Transverse colon (tissue), 4 donors: ENCODE measurements at places on chromosomes 7 and 10. TPM values are rescaled to one million over a fixed set of nuclear protein-coding genes. Genes with fewer than 3 reads are reported as not detected.
A peak's percentile ranks its signal among the peaks of the same experiment; 100 is the strongest.

DNA sequence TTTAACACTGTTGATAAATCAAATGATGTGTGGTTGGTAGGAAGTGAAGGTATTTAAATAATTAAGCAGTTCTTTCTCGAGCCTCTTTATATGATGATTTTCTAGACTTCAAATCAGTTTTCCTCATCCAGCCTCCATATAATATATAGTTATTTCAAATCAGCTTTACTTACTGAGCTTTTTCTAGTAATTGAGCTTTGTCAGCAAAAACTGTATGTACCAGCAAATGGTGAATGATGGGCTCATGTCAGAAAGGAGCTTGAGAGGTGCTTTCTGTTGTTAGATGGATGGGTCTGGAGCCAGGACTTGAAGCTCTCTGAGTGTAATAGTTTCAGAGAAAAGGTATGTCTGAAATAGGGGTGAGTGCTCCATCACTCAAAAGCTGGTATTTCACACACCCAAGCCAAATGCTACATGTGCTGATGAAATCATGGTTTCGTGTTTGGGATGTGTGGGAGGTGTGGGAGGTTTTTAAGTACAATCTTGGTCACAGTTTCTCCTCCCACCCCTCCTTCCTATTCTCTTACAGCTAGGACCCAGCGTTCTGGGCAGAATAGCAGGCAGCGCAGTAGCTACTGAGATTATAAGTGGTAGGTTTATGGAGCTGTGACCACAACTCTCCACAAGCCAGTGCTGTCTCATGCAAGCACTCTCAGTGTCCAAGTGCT lies 55.8 kb downstream of the LRMDA start:
- no peaks in the 10 kb centered on the region for H3K36me3 ChIP-seq
- no peak overlapping the region for H3K27ac ChIP-seq
- no peaks in the 10 kb centered on the region for H3K4me1 ChIP-seq
- no peak for DNase-seq
- no peak overlapping the region for H3K4me3 ChIP-seq
- no peaks in the 10 kb centered on the region for H3K27me3 ChIP-seq

GRCh38 chr10:122647383-122647968 lies 52.2 kb downstream of the C10orf120 start:
- H3K4me3 ChIP-seq = no peak overlapping the region
- DNase-seq = no peak
- H3K27me3 ChIP-seq = peaks cover 20% of the 10 kb centered on the region
- H3K4me1 ChIP-seq = no peaks in the 10 kb centered on the region
- no peaks in the 10 kb centered on the region for H3K36me3 ChIP-seq

DNA sequence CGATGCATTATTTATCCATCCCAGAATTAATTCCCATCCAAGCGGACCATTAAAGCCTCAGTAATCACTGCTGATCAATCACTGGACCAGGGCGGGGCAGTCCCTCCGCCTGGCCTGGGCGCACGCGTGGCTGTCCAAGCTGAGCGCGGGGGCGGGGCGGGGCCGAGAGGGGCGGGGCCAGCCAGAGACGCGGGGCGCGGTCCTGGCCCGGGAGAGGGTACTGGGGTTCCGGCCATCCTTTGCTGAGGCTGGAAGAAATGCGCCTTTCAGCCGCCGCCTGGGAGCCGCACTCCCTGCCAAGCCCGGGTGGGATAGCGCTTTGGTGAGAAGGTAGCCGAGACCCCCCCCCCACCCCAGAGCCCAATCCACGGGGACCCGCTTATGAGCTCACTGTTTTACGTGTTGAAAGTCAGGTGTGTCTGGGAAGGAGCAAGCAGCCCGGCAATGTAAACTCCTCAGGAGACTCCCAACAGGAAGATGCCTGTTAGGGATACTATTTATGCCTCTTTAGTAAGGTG lies at the start of gene ARHGAP22:
Gene ARHGAP22 (minus strand): TSS at position 83 of the 518 bp plus-strand sequence. CDS start 277 bp downstream, outside the sequence.
- H3K36me3 ChIP-seq = no peaks in the 10 kb centered on the region
- H3K4me1 ChIP-seq = peaks cover 10% of the 10 kb centered on the region
- H3K4me3 ChIP-seq = no peak within 1 kb of the TSS
- peak; percentile 29 for DNase-seq

DNA sequence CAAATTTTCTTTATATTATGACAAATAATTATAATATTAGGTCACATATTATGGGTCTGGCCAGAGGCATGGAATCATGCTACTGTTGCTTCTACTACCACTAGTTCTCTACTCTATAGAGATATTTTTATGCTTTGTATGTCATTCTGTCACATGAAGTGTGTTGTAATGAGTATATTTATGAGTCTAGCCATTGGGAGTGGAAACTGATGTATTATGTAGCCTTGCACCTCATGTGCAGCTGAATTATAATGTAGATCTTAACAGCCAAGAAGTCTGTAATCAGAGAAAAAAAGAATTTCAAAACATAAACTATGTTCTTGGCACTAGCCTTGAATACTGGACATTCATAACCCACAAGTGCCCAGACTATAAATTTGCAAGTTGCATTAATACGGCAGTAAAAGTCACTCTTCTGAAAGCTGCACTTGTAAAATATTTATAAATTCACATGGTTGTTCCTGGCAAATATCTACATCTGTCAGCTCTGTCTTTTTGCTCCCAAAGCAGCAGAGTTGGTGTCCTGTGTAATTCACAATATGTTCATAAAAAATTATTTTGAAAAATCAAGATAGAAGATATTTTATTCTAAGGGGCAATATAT lies 48.6 kb upstream of the SKAP2 start:
- no peak for DNase-seq
- H3K36me3 ChIP-seq = no peaks in the 10 kb centered on the region
- H3K27ac ChIP-seq = no peak overlapping the region
- no peaks in the 10 kb centered on the region for H3K27me3 ChIP-seq

GRCh38 chr7:156140896-156141295 lies 328.6 kb upstream of the SHH start:
- H3K27me3 ChIP-seq = peaks cover 11% of the 10 kb centered on the region
- no peak overlapping the region for H3K27ac ChIP-seq
- no peak for DNase-seq
- H3K4me1 ChIP-seq = no peaks in the 10 kb centered on the region

GRCh38 chr7:2282185-2282751 lies 32.0 kb downstream of the SNX8 start:
- peak overlapping the region; percentile 18 for H3K27ac ChIP-seq
- H3K4me1 ChIP-seq = no peaks in the 10 kb centered on the region
- no peaks in the 10 kb centered on the region for H3K36me3 ChIP-seq
- no peak overlapping the region for H3K4me3 ChIP-seq

DNA sequence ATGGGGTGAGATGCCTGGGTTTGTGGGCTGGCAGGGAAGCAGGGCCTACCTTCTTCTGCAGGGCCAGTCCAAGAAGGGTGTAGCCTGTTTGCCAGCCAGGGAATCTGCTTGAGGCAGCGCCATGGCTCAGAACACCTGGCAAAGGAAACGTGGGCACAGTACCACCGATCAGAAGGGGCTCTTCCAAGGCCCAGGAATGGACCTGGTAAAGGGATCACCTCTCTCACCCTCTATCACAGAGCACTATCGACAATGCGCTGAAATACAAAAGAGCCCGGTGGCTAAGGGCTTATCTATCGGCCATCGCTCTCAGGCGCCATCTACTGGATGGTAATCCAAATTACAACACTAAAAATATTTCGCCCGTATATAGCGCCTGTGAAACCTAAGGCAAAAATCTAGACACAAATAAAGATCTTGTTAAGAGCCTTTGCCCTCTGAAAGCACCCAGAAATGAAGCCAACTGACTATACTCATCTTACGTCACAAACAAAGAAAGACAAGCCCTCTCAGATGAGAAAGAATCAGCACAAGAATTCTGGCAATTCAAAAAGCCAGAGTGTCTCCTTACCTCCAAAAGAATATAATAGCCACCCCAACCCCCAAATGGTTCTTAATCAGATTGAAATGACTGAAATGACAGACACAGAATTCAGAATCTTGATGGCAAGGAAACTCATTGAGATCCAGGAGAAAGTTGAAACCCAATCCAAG lies 217.8 kb upstream of the HPS1 start:
- H3K4me1 ChIP-seq = no peaks in the 10 kb centered on the region
- H3K27ac ChIP-seq = no peak overlapping the region
- H3K27me3 ChIP-seq = no peaks in the 10 kb centered on the region
- DNase-seq = peak; percentile 10

- no peak overlapping the region for H3K4me3 ChIP-seq
- H3K4me1 ChIP-seq = no peaks in the 10 kb centered on the region
- DNase-seq = no peak
- H3K27ac ChIP-seq = no peak overlapping the region
- H3K36me3 ChIP-seq = no peaks in the 10 kb centered on the region
- no peaks in the 10 kb centered on the region for H3K27me3 ChIP-seq
These were observed 14.6 kb upstream of the C10orf53 start for GRCh38 chr10:49664842-49665355.

GRCh38 chr7:55031075-55031474 lies 12.3 kb downstream of the EGFR start:
- H3K27ac ChIP-seq = peak overlapping the region; percentile 35
- H3K4me3 ChIP-seq = no peak overlapping the region
- H3K27me3 ChIP-seq = no peaks in the 10 kb centered on the region

- no peaks in the 10 kb centered on the region for H3K36me3 ChIP-seq
- no peak overlapping the region for H3K27ac ChIP-seq
- no peaks in the 10 kb centered on the region for H3K27me3 ChIP-seq
- no peak overlapping the region for H3K4me3 ChIP-seq
These were observed 510.4 kb downstream of the SUGCT start for GRCh38 chr7:40645197-40645596.

Gene POU6F2
- total RNA-seq = 0.48 TPM

Gene COBL
- 74.3 TPM for total RNA-seq

Gene TWIST1
- total RNA-seq = 0.41 TPM

Gene CALN1
- total RNA-seq = not detected

Gene FAM13C
- 9.7 TPM for total RNA-seq
